Spinal cord (tissue), 10 donors: ENCODE measurements at places on chromosomes 3 and 15. TPM values are rescaled to one million over a fixed set of nuclear protein-coding genes. Genes with fewer than 3 reads are reported as not detected.

GRCh38 chr3:102179326-102180177, 255.3 kb upstream of the ZPLD1 start:
- DNase-seq: no peak
- H3K27ac ChIP-seq: peak overlapping the region; percentile 38
- no peaks in the 10 kb centered on the region for H3K36me3 ChIP-seq
- no peaks in the 10 kb centered on the region for H3K4me1 ChIP-seq

APOD gene
- 75.5 TPM for total RNA-seq

GOLGA6L7 gene
- not detected for total RNA-seq

DAZL gene
- not detected for total RNA-seq

DNA sequence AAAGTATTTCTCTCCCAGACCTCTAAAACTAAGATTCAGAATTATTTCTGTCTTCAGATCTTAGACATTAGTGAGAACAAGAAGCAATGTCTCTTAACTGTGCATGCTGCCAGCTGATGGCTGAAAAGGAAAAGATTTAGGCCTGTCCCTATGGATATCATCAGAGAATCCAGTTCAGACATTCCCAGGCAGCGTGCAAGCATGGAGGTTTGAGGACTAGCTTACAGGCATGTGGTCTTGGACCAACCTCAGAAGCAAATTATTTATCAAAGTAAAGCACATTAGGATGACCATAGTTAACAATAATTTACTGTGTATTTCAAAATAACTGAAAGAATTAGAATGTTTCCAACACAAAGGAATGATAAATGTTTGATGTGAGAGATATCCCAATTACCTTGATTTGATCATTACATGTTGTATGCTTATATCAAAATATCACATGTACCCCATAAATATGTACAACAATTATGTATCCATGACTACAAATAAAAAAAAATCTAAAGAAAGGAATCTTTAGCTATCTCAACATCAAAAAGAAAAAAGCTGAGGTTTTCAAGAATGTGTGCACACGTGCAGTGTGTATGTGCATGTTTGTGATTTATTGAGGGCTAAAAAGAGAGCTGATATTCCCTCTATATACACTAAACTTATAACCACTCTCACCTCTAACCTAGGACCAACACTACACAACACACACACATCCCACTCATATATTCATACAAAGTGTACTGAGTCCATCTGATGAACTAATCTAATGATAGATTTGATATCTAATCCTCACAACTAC, 108.9 kb upstream of the THBS1 start:
- peak overlapping the region; percentile 76 for H3K27ac ChIP-seq
- H3K36me3 ChIP-seq: no peaks in the 10 kb centered on the region
- H3K4me3 ChIP-seq: no peak overlapping the region
- no peaks in the 10 kb centered on the region for H3K27me3 ChIP-seq

DNA sequence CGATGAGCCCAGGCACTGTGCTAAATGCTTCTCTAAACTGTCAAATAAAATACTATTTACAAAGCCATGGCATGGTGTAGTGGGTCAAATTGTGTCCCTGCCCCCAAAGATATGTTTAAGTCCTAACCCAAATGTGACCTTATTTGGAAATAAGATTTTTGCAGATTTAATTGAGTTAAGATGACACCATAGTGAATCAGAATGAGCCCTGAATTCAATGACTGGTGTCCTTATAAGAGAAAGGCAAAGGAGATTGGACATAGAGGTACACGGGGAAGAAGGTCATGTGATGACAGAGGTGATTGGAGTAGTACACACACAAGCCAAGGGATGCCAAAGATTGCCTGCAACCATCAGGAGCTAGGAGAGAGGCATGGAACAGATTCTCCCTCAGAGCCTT, 121.6 kb upstream of the VEPH1 start:
- no peak overlapping the region for H3K27ac ChIP-seq
- H3K4me3 ChIP-seq: no peak overlapping the region
- H3K27me3 ChIP-seq: no peaks in the 10 kb centered on the region
- no peak for DNase-seq
- no peaks in the 10 kb centered on the region for H3K4me1 ChIP-seq

NT5DC2 gene
- total RNA-seq: 83.3 TPM

DNA sequence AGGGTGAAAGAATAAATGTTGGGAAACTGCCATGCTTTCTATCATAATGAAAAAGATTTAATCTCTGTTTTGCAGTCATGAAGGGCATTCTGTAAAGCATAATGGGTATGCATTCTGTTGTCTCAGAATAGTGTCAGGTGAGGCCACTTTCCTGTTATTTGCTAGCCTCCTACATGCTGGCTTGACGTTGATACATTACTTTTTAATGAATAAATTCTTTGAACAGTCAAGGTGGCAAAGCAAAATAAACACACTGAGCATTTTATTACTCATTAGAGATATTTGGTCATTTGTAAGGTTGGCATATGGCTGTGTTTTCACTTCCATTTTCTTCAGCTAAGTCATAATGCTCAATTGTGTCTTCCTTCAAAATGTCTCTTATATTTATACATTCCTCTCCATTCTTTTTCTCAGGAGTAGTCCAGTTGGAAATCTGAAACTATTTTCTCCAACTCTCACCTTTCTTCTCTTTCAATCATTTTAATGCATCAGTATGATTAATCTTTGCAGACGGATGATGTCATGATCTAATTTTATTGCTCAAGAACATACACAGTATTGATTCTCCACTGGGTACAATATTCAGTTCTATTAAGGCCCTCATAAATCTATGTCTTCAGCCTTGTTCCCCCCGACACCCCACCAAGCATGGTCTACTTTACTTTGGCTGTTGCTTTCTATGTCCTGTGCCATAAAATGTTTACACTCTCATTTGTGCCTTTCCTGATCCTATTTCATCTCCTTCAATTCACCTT, 290.7 kb downstream of the GBE1 start:
- no peak overlapping the region for H3K4me3 ChIP-seq
- no peak overlapping the region for H3K27ac ChIP-seq
- no peak for DNase-seq
- no peaks in the 10 kb centered on the region for H3K4me1 ChIP-seq
- H3K27me3 ChIP-seq: no peaks in the 10 kb centered on the region

GRCh38 chr3:132854856-132855535, 132.8 kb upstream of the NPHP3 start:
- no peaks in the 10 kb centered on the region for H3K36me3 ChIP-seq
- H3K4me1 ChIP-seq: no peaks in the 10 kb centered on the region

DNA sequence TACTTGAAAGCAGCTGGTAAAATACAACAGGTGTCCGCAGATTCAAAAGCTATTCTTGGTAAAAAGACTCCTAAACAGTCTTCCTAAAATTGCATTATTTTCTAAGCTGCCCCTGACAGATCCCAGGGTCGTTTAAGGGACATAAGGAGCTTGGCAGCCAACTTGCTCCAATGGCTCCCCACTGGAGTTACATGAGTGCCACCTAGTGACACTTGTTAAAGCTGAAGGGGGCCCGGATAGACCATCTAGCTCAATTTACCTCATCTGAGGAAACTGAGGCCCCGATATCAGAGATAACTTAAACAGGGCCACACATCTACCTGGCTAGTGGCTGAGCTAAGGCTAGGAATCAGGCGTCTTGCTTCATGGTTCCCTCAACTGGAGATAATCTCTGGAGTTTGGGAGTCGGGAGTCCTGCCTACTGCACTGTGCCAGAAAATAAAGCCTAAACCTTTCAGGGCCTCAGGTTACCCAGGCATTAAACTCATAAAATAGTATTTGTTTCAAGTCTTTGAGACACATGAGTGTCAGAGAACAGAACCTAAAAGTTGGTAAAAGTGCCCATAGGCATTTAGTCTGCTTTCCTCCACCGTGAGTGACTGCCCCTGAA, 6.5 kb upstream of the TBC1D23 start:
- no peaks in the 10 kb centered on the region for H3K4me1 ChIP-seq
- no peak overlapping the region for H3K27ac ChIP-seq
- no peaks in the 10 kb centered on the region for H3K36me3 ChIP-seq
- H3K27me3 ChIP-seq: no peaks in the 10 kb centered on the region
- DNase-seq: peak; percentile 57
- no peak overlapping the region for H3K4me3 ChIP-seq
